GM23248 (cell line): ENCODE measurements at places on chromosomes 3 and 15. TPM values are rescaled to one million over a fixed set of nuclear protein-coding genes. Genes with fewer than 3 reads are reported as not detected.

ZNF620 gene
- 0.42 and 0.86 TPM in 2 replicates for polyA plus RNA-seq

TUSC2 gene
- 45.7 and 46.5 TPM in 2 replicates for polyA plus RNA-seq

GOLGA8S gene
- polyA plus RNA-seq, result not detected in 2 replicates

CORO2B gene
- polyA plus RNA-seq, result 2.7 and 3.7 TPM in 2 replicates

RTP4 gene
- polyA plus RNA-seq, result 0.19 and 0.48 TPM in 2 replicates

OCA2 gene
- not detected in 2 replicates for polyA plus RNA-seq

IQCF5 gene
- polyA plus RNA-seq, result not detected in 2 replicates

SORD gene
- 10.9 and 12.0 TPM in 2 replicates for polyA plus RNA-seq

RYR3 gene
- 0.26 and 0.28 TPM in 2 replicates for polyA plus RNA-seq
